Mesenchymal stem cell (in vitro differentiated cells and primary cell): ENCODE measurements at places on chromosomes 11 and 22.

GRCh38 chr22:26286091-26286820, 117.0 kb downstream of the SEZ6L start:
- DNase-seq = no peak

DNA sequence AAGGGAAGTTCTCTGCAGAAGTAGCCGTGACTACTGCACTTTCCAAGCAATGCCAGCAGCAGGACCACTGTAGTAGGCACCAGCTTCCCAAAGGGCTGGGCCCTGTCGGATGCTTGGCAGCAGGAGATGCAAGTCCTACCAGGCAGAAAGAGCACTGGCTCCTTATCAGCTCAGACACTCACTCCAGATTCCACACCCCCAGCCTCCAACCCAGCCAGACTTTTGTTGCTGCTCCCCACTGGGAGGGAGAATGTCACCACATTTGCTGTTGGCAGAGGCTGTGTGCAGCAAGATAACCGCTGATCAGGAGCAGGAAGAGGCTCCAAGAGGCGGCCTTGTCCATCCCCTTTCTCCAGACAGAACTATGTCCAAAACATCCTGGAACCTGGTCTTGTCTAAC, 118.7 kb downstream of the C11orf58 start:
- DNase-seq = no peak

DNA sequence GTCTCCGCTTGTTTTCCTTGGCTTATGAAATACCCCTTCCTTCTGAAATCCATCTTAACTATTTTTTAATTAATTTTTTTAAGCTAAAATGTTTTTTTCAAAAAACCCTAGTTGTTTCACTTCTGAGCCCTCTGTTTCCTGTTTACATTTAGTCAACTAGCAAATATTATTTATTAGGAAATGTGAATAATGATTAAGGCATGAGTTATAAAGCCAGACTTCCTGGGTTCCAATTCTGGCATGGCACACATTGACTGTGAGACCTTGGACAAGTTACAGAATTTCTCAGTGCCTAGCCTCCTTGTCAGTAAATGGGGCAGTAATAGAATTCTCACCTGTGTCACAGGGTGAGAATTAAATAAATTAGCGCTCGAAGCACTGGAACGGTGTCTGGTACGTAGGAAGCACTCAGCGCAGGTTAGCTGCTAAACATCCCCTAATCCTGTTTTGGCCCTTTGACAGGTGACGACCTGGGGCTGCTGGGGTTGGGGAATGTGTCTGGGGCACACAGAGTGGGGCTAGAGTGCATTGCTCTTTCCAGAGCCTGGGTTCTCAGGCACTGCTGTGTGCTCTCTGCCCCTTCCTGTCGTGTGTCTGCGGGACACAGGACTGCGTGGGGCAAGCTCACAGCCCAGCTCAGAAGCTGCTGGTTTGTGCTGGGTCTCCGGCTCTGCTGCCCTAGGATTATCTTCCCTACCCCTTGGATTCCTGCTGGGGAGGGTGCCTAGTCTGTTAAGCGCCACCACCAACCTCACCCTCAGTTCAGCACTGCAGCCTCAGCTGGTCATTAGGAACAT, 13.1 kb downstream of the PANX1 start:
- no peak for DNase-seq

DNA sequence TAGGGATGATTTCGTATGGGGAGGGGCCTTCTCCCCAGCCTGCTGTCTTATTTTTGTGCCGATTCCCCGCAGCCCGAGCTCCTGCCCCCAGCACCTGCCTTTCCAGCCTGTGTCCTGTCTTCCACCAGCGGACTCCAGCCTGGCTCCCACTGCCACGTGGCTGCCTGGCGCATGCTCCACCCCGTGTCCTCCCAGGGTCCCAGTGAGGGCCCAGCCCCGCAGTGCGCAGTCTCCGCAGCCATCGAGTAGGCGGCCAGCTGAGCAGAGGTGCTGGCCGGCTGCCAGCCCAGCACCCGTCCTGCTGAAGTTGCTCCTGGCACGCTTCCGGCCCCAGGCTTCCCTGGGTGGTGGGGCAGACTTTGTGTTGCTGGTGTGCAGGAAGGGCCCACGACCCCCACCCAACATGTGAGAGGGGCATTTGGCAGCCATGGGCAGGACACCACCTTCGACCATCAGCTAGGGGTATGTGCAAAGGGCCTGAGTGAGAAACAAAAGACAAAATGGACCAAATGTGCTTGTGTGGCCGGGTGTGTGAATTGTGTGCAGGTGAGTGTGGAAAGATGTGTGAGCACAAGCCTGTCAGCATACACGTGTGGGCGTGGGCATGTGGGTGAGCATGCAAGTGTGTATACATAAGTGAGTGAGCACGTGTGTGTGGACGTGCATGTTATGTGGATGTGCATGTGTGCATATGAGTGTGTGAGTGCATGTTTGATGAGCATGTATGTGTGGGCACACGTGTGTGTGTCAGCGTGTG, 55.9 kb downstream of the RTN4R start:
- DNase-seq = no peak

GRCh38 chr11:126115127-126115495, 52.4 kb upstream of the CDON start:
- peak; percentile 37 for DNase-seq

DNA sequence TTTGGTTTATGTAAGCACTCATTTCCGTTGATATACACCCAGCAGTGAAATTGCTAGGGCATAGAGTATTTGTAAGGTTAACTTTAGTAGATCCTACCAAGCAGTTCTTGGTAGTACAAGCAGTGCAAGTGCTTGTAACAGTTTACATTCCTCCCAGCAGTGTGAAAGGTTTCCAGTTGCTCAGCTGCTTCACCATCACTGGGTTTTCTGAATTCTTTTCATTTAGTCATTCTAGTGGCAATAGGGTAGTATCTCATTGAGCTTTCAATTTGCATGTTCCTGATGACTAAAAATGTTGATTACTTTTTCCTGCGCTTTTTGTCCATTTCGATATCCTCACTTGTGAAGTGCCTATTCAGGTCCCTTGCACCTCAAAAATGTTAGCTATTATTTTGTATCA, 34.3 kb downstream of the ZNF202 start:
- DNase-seq = no peak

DNA sequence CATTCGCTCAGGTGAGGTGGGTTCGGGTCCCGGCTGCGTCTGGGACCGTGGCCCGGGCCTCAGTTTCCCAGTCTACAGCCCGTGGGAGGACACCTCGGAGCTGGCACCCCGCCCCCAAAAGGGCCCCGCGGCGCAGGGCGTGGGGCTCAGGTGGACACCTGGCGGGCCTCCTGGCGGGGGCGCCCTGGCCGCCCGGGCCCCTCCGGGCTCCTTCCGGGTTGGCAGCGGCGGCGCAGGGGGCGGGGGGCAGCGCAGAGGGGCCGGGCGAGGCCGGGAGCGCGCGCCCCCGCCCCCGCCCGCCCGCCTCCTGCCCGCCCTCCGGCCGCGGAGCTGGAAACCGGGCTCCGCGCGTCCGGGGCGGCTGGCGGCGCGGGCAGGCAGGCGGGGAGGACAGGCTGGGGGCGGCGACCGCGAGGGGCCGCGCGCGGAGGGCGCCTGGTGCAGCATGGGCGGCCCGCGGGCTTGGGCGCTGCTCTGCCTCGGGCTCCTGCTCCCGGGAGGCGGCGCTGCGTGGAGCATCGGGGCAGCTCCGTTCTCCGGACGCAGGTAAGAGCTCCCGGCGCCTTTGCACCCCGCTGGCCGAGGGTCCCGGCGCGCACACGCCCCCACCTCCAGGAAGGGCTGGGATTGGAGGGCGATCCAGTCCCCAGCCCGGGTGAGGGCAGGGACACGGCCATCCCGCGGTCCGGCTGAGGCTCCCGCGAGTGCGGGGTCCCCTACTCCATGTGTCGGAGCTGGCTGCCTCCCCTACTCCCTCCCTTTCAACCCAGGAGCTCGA, at the start of gene EMID1:
Gene EMID1, plus strand, starts transcription at position 303 of the 778 bp plus-strand sequence. Its CDS starts 143 bp downstream, at position 446.
- peak; percentile 42 for DNase-seq

GRCh38 chr22:31400023-31400397, 606 bp downstream of the DRG1 start:
- DNase-seq = peak; percentile 70

- DNase-seq = peak; percentile 82
These were observed 145.2 kb downstream of the FBXO7 start for GRCh38 chr22:32619614-32620426.

DNA sequence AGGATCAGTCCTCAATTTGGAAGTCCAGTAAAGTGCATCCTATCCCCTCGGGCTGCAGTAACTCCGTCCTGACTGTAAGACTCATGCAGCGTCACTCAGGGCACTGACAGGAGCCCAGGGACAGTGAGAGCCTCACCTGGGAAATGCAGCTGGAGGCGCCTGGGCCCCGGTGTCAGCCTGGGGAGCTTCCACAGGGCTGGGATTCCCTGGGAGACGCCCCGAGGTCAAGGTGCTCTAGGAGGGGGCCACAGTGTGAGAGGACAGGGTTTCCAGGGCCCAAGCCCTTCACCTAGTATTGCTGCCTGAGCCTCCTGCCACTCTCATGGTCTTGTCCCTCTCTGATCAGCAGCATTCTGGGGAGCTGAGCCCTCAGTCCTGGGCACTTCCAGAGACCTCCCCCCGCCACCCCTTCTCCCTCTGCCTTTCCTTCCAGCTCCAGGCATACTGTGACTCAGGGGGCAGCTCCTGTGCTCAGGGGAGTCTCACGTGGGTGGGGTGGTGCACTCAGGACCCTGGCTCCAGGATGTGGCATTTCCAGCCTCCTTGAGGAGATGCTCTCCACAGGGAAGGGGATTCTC, 99.1 kb upstream of the IGLL5 start:
- no peak for DNase-seq

GRCh38 chr11:72591785-72592502, 82.3 kb downstream of the PDE2A start:
- no peak for DNase-seq

DNA sequence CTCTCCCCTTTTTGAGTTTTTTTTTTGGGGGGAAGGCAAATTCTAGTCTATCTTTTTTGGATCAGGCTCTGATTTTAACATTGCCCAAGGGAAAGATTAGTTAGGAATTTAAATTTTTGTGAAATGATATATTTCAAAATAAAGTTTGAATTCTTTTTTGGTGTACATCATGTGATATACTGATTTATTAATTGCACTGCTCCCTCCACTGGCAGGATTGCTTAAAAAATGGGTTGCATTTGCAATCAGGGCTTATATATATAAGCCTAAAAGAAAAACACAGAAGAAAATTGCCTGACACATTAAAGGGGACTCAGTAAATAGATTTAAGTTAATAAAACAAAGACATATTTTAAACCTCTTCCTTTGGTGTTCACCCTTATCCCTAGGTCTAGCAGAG, 1.2 kb downstream of the DYNC2H1 start:
- DNase-seq = peak; percentile 64

DNA sequence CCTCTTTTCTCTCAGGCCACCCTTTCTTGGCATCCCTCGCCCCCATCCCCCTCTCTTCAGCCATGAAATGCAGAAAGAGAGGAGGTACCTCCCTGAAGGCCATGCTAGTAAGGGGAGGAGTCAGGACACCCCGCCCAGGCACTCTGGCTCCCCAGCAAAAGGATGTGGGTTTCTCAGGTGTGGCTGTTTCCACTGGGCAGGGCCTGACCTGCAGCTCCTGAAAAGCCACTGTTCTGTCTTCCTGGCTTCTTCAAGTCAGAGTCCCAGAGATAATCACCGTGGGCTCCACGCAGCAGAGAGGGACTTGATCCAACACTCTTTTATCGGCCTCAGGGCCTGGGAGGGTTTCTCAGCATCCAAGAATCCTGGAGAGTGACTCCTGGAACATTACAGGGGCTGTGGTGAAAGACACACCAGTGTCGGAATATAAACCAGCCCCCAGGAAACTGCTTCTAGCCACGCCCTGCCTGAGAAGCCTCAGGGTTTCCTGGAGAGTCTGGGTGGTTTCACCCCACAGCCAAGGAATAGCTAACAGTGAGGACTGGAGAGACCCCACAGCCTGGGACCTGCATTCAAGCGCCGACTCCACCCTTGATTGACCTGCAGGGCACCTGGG, 45.7 kb upstream of the TSPAN18 start:
- DNase-seq = peak; percentile 44

GRCh38 chr11:74280494-74280893, 30.9 kb downstream of the P4HA3 start:
- DNase-seq = no peak

- DNase-seq = no peak
These were observed 70.3 kb downstream of the TNRC6B start for GRCh38 chr22:40247976-40248375.

- no peak for DNase-seq
These were observed 112.1 kb downstream of the PAX6 start for GRCh38 chr11:31699066-31699465.

GRCh38 chr11:73177380-73177777, 35.3 kb upstream of the FCHSD2 start:
- no peak for DNase-seq

GRCh38 chr11:88704485-88704884, 361.3 kb downstream of the GRM5 start:
- no peak for DNase-seq

- no peak for DNase-seq
These were observed 1502.1 kb downstream of the TBC1D22A start for GRCh38 chr22:48264586-48264985.

DNA sequence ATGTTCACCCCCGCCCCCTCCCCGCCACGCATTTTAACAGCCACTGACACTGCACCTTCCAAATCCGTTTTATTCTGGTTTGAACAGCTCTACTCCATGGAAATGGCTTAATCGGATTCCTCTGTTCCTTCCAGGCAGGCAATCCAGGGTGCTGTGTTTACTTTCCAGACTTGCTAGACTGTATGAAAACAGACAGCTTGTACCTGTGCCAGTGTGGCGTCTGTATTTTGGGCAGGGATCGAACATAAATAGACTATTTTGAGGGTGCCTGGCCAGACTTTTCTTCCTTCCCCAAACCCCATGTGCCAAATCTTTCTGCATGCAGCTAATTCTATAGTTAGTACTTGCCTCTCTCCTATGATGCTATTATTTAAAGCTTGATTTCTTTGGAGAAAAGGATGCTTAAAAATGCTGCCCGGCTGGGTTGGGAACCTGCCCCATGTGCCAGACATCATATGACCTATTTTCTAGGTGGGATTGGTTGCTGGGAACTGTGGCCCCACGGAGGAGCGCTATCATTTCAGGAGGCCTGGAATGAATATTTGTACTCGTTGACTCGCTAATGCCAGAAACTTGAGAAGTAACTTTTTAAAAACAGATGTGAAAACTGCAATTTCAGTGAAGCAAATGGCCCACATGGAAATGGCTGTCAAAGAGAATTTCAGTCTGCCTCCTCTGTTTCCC, 814.8 kb downstream of the BRD1 start:
- DNase-seq = no peak
